ENCODE measurements at places on chromosomes 2 and 18. TPM values are rescaled to one million over a fixed set of nuclear protein-coding genes. Genes with fewer than 3 reads are reported as not detected.

- no peak for DNase-seq
Observed at GRCh38 chr2:20436716-20437470, 10.0 kb upstream of the RHOB start.

- no peak for DNase-seq
Observed at GRCh38 chr18:23059541-23060465, 75.5 kb upstream of the CABLES1 start.

DNA sequence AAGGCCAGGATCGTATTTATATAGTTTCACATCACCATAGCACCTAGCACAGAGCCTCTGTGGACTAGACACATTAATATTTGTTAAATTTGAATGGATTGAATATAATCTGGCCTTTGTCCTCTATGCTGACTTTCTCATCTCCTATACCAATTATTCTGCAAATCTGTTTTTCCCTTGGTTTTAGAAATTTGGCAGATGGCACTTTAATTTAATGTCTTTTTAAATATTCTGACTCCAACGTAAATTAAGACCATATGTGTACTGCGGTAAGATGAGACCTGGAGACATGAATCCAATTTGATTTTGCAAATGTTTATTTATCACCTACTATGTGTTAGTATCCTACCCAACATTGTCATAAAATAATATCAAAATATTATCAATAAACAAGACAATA, 1281.9 kb upstream of the PIK3C3 start:
- DNase-seq: no peak

DNA sequence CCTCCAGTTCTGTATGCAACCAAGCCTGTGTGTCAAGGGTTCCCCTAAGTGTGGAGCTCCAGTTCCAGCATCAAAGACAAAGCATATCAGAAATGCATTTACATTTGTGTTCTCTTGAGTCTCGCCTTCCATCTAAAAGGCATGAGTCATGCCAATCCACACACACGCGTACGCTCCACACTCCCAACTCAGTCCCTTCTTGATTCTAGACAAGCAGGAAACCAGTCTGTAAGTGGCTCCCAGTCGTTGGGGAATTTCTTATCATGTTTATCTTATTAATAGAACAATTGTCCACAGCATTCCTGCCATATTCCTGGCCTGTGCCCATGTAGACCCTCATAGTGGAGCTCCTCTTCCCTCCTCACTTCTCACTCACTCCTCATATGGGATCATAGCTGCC, 86.4 kb upstream of the SLC35G4 start:
- no peak for DNase-seq

GRCh38 chr2:238325694-238326093, 5.4 kb downstream of the TRAF3IP1 start:
- DNase-seq: no peak

- DNase-seq: peak; percentile 36
Observed at GRCh38 chr2:196927376-196928225, 1.1 kb upstream of the PGAP1 start.

SPEG gene
- 0.29 TPM for total RNA-seq
